ENCODE measurements at places on chromosomes 7 and 10.

- H3K4me1 ChIP-seq, result peaks cover 14% of the 10 kb centered on the region
- no peak for DNase-seq
- no peak overlapping the region for H3K4me3 ChIP-seq
- H3K27ac ChIP-seq, result no peak overlapping the region
- no peaks in the 10 kb centered on the region for H3K27me3 ChIP-seq
These were observed 49.0 kb downstream of the WAC start for GRCh38 chr10:28581916-28582315.

- DNase-seq, result no peak
- H3K4me3 ChIP-seq, result no peak overlapping the region
- H3K4me1 ChIP-seq, result no peaks in the 10 kb centered on the region
These were observed 25.6 kb upstream of the CRTAC1 start for GRCh38 chr10:98055841-98056516.

- H3K36me3 ChIP-seq, result no peaks in the 10 kb centered on the region
- peak overlapping the region; percentile 28 for H3K4me3 ChIP-seq
- DNase-seq, result no peak
- H3K4me1 ChIP-seq, result peaks cover 4% of the 10 kb centered on the region
- no peak overlapping the region for H3K27ac ChIP-seq
These were observed 1.5 kb upstream of the HOXA9 start for GRCh38 chr7:27166531-27167505.

DNA sequence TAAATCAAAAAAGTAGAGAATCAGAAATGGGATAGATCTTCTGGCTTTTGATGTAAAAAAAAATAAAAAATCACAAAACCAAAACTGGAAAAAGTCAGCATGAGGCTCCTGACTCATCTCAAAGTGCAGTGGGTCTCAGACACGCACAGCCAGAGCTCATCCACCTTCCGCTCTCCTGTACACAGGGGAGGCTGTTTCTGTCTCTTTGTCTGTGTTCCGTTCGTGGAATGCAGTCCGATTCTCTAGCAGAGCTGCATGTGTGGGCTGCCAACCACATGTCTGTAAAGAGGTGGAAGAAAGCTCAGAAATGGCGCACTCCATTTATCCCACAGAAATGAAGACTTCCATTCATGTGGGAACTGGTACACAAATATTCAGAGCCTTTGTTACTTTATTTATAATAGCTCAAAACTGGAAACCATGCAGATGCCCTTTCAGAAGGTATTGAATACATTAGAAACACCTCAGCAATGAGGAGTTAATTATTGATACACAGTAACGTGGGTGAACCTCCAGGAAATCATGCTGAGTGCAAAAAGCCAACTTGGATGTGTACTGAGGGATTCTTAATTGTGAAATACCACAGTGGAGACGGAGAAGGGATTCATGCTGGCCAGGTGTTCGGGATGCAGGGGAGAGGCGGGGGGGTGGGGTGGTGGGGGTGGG lies 123.3 kb downstream of the TRRAP start:
- H3K27ac ChIP-seq, result no peak overlapping the region
- H3K27me3 ChIP-seq, result no peaks in the 10 kb centered on the region
- H3K36me3 ChIP-seq, result peaks cover 84% of the 10 kb centered on the region
- DNase-seq, result no peak
- no peak overlapping the region for H3K4me3 ChIP-seq
